MCF 10A (cell line): ENCODE measurements at places on chromosomes 6 and 20. TPM values are rescaled to one million over a fixed set of nuclear protein-coding genes. Genes with fewer than 3 reads are reported as not detected.

Gene PBOV1
- not detected in 2 replicates for total RNA-seq

Gene MRAP2
- total RNA-seq: 0.15 and 0.33 TPM in 2 replicates

Gene LPIN3
- total RNA-seq: 16.5 and 18.9 TPM in 2 replicates

Gene RAB32
- 39.7 and 73.6 TPM in 2 replicates for total RNA-seq

Gene TRIM10
- total RNA-seq: not detected in 2 replicates

Gene GGT7
- 2.5 and 3.2 TPM in 2 replicates for total RNA-seq
